ENCODE measurements at places on chromosomes 5 and 9.
A peak's percentile ranks its signal among the peaks of the same experiment; 100 is the strongest.

DNA sequence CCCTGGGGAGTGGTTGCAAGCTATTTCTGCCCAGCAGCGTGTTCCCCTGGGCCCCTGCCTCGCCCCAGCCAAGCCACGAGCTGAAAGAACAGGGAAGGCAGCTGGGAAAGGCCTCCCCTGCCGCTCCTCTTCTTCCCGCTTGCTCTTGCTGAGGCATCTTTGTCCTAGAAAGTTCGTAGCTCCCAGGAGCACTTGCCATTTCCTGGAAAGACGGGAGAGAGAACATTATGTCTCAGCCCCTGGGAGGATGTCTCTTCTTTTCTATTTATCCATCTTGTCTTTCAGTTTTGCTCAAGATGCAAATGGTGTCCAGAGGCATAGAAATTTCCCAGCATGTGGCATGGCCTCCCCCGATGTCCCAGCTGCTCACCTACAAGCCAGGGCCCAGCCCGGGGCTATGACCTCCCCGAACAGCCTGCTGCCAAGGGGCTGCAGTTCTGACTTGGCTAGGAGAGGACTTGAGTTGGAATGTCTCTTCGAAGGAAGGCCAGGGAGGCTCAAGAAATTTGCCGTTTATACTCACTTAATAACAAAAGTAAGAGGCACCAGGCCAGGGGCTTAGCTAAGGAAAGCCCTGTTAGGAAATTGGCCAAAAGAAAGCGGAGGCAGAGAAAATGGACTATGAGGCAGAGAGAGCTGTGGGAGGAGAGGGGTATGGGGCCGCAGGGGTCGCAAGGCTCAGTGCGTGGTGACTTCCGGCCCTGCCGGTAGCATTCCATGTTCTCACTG, 87.3 kb downstream of the LIFR start:
- no peak for DNase-seq

GRCh38 chr5:59779453-59779852, 114.1 kb downstream of the PDE4D start:
- DNase-seq: no peak

- no peak for DNase-seq
These were observed 128.4 kb downstream of the TMEM174 start for GRCh38 chr5:73301208-73301901.

- DNase-seq: no peak
These were observed 62.7 kb upstream of the PCA3 start for GRCh38 chr9:76701441-76702039.

DNA sequence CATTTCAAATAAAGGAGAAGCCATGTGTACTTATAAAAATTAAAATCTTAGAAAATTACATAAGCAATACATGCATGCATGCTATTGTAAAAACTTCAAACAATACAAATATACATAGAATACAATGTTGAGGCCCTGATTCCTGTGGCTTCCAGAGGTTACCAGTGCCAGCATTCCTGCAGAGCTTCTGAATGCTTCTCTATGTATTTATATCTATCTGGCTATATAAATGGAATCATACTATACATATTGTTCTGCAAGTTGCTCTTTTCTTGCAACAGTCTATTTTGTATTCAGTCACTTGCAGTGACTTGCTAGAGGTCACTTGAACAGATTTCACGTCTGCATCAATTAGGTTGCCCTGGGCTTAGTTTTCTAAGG, 3.2 kb upstream of the IL12B start:
- no peak for DNase-seq

- DNase-seq: no peak
These were observed 55.7 kb downstream of the GGTA1 start for GRCh38 chr9:121443981-121444380.

GRCh38 chr9:136107953-136108647, 10.6 kb downstream of the TMEM250 start:
- DNase-seq: no peak

GRCh38 chr9:32426278-32426939, 42.0 kb downstream of the ACO1 start:
- peak; percentile 10 for DNase-seq

DNA sequence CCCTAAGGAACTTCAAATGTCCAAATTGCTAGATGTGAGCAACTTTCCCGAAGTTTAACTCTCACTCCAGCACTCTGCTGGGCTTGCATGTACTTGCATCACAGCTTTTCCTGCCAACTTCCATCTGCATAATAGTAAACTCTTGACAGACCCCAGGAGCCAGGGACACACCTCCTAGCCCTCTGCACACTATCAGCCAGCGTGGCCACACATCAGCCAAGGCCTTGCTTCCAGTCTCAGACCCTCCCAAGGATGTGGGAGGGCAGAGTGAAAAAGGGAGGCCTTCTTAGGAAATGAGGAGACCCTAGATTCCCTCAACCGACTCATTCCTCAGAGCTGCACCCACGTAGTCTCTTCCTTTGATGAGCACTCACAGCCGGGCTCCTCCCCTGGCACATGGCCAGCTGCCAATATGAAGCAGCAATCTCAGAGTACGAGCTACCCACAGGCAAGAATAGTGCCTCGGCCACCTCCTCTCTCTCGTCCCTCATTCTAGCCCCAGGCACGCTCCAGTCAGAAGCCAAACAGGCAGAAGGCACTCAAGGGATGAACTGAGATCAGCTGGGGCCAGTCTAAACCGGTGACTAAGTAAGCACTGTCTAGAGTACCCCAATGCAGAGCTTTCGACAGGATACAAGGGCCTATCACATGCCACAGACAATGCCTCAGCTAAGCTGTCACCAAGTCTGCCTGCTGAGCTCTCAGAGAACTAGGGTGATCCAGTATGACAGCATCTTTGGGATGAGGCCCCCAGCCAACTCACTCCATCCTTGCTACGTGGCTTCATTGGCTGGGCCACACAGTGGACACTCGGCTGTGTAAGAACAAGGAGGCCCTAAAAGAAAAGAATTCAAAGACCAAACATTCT, 2.3 kb downstream of the P4HA2 start:
- peak; percentile 69 for DNase-seq

DNA sequence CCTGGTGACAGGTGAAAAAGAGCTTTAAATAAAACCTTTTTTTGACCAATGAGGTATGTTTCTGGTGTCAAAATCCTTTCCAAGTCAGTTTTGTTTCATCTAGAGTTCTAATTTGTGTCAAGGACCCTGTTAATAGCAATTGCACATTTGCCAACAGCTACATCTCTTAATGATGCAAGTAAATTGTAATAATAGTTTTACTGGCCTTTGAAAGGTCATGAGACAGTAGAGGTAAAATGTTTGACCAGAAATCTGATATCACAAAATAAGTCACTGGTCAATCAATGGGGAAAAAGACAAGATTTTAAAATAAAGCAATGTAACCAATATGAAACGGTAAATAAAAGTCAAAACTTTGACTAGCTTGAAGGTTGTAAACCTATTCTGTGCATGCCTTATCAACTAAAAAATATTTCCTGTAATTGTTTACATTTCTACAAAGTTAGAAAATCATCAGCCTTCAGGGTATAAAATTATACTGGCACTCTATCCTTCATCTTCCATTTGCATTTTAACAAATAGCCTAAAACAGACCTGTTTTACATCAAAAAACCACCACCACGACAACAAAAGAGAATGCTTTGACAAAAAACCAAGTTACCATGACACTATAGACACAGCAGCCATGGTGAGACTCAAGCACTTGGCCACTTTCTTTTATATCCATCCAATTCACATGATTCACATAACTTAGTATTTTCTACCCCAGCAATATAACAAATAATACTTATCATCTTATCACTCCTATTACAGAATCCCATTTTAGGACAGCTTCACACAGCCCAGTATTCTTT, 3.0 kb downstream of the NADK2 start:
- no peak for DNase-seq

DNA sequence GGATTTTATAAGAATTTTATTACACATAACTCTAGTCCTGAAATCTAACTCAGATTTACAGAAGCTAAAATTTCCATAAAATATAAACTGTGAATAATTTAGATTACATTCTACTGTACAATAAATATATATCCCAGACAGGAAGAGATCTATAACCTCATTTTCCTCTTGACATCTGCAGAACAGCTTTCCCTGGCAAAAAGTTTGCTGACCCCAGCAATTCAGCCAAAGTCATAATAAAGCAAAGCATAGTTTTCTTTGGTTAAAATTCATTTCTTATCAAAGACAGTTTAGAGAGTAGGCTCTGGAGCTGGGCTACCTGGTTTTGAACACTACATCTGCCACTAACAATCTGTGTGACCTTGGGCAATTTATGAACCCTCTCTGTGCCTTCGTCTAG, 372.5 kb downstream of the CAAP1 start:
- DNase-seq: no peak

DNA sequence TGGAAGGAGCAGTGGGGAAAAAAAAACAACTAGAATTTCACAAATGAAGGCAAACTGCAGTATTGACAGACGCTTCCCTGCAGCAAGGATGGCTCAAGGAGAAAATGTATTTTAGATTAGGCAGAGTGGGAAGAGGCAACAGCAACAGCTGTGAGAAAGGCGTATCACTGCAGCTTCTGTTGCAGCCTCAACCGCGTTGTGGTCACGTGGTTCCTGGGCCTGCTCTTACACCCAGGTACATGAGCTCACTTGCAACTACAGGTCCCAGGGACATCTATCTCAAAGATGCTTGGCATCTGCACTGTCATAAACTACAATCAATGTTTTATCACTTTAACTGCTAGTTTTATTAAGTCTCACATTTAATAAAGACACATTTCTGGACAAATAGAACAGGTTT, 36.0 kb upstream of the GOLM1 start:
- DNase-seq: no peak

DNA sequence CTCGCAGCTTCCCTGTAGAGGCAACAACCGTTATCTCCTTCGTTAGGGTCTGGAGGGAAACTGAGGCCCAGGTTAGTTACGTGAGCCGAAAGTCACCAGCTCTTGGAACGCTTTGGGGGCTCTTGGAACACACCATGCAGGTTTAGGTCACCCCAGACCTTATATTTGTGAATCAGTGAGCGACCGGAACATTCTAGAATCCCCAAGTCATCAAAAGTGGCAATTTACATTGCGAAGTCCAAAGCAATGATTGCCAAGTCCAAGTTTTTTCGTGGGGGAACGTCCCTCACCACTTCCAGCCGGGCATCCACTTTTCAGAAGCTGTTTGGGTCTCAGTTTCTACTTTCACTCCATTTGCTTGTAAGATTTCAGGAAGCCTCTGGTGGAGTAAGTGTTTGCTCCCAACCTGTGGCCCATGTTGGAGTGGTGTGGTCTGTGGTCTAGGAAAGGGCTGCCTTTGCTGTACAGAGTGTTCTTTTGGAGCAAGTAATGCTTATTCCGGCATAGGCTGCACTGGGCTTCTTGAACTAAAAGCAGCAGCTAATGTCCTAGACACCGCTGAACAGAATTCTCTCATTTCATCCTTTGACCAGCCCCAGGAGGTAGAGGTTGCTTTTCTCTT, 32.8 kb upstream of the SPRY4 start:
- no peak for DNase-seq

- no peak for DNase-seq
These were observed 42.3 kb upstream of the SMAD5 start for GRCh38 chr5:136090319-136090718.

DNA sequence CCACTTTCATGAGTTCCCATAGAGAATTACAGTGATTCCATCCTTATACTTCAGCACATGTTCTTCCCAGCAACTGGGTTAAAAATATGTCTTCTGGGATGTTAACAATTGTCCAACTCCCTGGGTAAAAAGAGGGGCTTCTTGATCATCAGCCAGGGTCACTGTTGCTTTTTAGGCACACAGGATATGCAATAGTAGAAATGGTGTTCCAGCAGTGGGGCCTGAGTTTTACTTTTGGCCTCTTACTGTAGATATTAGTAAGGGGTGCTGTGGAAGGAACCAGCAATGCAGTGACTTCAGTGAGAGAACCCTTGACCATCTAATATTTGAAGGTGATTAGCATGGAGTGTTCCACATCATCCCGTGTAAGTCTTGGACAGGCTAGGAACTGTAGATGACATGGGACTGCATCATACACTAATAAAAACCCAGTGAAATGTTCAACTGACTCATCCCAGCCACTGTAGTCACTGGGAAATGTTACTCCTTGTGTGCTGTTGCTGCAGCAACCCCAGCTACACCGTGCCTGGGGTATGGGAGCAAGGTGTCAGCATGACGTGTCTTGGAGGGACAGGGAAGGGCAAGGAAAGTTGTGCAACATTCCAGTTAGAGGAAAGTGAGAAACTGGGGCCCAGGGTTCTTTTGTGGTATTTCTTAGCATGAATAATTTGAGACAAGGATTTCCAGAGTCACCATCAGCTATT, 610.9 kb downstream of the RAB3C start:
- peak; percentile 43 for DNase-seq

DNA sequence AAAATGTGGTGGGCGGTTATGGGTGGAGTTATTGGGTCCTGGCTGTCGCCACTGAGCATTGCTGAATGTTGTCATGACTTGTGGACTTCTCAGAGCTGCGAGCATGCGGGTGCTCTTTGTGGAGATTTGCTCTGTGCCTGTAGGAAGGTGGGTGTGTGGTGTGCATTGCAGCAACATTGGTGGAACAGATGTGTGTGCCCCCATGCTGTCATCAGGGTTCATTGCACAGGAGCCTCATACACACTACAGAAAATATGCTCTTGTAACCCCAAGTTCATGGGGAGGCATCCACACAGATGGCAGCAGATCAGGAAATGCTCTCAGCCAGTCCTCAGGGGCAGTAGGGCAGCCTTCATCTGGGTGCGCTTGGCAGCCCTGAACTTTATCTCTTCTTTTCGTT, 55.9 kb upstream of the PHF2 start:
- no peak for DNase-seq

GRCh38 chr5:44603496-44604272, 205.1 kb upstream of the MRPS30 start:
- no peak for DNase-seq

GRCh38 chr9:110623462-110624025, 44.0 kb upstream of the SVEP1 start:
- DNase-seq: no peak

DNA sequence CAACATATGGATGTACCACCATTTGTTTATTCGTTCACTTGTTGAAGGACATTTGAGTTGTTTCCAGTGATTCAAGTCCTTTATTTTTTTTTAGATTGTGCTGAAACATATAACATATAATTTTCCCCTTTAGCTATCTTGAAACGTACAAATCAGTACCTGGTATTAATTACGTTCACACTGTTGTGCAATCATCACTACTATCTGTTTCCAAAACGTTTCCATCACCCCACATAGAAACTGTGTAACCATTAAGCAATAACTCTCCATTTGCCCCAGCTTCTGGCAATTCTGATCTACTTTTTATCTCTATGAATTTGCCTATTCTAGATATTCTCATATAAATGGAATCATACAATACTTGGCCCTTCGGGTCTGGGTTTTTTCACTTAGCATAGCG, 116.0 kb downstream of the FGF1 start:
- DNase-seq: no peak

DNA sequence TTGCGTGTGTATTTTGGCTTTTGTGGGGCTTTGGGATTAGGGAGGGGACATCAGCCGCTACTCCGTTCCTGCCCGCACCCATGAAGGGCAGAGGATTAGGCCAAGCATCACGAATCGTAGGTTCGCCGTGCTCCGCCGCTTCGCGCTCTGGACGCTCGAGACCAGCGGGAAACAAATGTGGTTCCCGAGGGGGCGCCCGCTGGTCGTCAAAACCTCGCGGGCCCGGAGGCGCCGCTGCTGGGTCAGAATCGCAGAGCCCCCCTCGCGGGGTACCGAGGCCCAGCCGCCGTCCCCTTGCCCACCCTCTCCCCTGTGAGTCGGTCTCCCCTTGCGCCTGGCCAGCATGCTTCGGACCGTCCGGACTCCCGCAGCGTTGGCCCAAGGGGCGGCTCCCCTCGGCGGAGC, 2.3 kb upstream of the PAX5 start:
- no peak for DNase-seq

Data from HTR-8/SVneo (cell line).